ENCODE measurements at places on chromosomes 4 and X. TPM values are rescaled to one million over a fixed set of nuclear protein-coding genes. Genes with fewer than 3 reads are reported as not detected.

DNA sequence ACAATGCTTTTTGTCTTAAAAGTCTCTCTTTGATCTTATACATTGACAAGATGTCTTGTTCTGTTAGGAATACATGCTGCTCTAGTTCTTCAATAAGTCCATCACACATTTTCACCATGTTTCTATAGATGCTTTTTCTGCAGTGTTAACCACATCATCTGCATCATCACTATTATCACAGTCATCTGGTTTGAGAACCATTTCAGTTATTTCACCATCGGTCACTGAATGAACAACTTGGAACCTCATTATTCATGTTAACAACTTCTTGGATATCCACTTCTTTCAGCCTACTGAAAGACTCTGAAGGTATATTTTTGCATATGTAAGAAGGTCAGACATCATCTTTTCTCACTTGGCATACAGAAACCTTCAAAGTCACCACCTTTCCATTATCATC, 975.2 kb downstream of the STIM2 start:
- no peaks in the 10 kb centered on the region for H3K27me3 ChIP-seq
- H3K36me3 ChIP-seq, result no peaks in the 10 kb centered on the region
- no peaks in the 10 kb centered on the region for H3K4me1 ChIP-seq
- no peak overlapping the region for H3K27ac ChIP-seq
- DNase-seq, result no peak

DNA sequence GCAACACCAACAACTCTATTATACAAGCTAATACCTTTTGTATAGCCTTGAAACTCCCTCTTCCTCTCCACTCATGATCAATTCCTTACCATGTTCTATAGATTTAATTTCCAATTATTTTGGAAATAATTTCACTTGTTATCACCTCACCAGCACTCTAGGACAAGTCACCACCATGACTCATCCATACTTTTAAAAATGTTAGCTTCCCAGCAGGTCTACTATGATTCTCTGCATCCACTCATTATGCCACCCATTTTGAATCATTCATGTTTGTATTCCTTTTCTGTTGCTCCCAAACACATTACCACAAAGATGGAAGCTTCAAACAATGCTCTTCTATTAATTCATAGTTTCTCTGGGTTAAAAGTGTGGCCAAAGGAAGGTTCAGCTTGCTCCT, 469.6 kb downstream of the PDGFC start:
- no peak overlapping the region for H3K4me3 ChIP-seq
- DNase-seq, result no peak
- H3K27me3 ChIP-seq, result no peaks in the 10 kb centered on the region
- H3K36me3 ChIP-seq, result no peaks in the 10 kb centered on the region
- H3K27ac ChIP-seq, result no peak overlapping the region

DNA sequence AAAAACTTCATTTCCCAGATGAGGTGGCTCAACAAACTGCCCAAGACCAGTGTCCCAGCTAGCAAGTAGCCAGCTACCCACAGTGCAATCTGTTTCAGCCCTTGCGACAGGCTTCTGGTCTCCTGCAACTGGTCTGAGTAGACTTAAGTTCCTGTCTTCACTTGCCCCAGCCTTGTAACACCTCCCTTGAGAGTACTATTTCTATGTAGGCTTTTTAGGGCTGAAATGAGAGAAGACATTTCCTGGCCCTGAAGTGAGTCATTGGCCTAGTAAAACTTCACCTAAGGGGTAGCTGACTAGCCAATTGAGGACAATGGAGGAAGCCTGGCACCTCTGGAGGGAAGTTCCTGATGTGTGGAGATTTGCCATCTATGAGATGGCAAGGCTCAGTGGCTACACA, 80.1 kb upstream of the STIM2 start:
- H3K4me3 ChIP-seq, result no peak overlapping the region
- no peak for DNase-seq
- peaks cover 2% of the 10 kb centered on the region for H3K36me3 ChIP-seq
- no peak overlapping the region for H3K27ac ChIP-seq

Gene FAM47A
- not detected for polyA plus RNA-seq

Gene TMEM156
- 1.7 TPM for polyA plus RNA-seq
